Stimulated activated naive CD4-positive, alpha-beta T cell treated with Interleukin-2 at 50 U/mL for 16 hours (primary cell): ENCODE measurements at places on chromosomes 7 and 10.

- no peak for DNase-seq
Observed at GRCh38 chr10:132582771-132583170, 45.2 kb downstream of the INPP5A start.

DNA sequence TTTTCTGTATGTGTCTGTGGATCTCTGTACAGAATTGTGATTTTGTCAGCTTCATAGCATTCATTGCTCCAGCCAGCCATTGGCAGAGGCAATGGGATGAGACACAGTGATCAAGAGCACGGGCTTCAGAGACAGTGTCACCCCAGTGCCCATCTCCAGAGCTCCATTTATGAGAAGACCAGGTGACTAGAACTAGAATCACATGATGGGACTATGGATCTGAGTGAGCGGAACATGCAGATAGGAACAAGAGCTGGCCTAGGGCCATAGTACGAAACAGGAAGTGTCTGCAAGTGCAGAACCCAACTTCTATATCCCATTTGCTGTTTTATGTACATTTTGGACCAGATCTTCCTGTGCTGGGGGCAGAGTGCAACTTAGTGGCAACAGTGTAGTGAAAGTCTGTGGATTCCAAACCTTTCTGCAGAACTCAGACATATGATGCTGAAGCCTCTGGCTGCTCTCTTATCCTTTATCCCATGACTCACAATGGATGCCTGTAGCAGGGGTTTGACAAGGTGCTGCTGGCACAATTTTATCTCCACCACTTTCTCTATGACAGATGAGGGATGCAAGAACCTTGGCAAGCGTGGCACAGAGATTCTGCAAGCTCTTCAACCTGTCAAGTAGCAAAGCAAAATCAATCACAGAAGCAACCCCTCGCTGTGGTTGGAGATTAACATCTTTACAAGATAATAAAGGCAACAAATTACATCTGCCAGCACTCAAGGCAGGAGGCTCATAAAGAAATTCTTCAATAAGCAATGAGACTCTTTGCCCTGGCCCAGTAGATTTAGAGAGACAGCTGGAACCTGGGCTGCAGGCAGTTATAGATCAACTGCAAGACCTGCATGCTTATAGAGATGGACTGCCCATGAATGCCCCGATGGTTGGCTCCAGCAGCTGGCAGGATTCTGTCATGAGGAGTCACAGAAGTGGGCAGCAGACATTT lies 681.3 kb downstream of the TNS3 start:
- no peak for DNase-seq

DNA sequence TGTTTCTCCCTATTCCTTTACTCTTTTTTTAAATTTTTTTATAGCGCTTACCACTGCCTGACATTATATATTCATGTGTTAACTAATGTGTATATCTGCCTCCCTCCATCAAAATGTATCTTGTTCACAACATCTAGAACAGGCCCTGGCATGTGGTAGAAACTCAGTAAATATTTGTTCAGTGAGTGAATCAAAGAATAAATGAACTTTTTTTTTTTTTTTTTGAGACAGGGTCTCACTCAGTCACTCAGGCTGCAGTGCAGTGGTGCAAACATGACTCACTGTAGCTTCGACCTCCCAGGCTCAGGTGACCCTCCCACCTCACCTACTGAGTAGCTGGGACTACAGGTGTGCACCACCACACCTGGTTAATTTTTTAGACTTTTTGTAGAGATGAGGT lies 7.5 kb upstream of the CALD1 start:
- DNase-seq, result no peak

- no peak for DNase-seq
Observed at GRCh38 chr7:116560021-116560970, 35.5 kb downstream of the CAV1 start.
